Dermis blood vessel endothelial cell (primary cell): ENCODE measurements at places on chromosomes 3 and 15. TPM values are rescaled to one million over a fixed set of nuclear protein-coding genes. Genes with fewer than 3 reads are reported as not detected.
A peak's percentile ranks its signal among the peaks of the same experiment; 100 is the strongest.

GRCh38 chr15:74783808-74784175 is 1.9 kb downstream of the CSK start:
- DNase-seq = no peak

DNA sequence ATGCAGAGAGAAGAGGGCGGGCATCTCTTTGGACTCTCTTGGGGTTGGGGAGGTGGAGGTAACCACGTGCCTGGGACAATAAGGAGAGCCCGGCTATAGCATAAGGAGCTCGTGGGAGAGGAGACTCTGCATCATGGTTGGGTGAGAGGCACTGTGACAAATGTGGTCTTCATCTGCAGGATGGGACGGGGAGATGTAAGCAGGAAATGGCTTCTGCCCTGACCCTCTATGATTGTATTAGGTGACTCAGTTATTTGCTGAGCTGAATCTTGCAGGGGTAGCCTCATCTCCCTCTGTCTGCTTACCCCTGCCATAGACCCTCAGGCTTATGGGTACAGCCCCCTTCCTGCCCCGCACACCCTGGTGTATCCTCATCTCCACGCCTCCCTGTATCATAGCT is 48.7 kb downstream of the CORO2B start:
- no peak for DNase-seq

DNA sequence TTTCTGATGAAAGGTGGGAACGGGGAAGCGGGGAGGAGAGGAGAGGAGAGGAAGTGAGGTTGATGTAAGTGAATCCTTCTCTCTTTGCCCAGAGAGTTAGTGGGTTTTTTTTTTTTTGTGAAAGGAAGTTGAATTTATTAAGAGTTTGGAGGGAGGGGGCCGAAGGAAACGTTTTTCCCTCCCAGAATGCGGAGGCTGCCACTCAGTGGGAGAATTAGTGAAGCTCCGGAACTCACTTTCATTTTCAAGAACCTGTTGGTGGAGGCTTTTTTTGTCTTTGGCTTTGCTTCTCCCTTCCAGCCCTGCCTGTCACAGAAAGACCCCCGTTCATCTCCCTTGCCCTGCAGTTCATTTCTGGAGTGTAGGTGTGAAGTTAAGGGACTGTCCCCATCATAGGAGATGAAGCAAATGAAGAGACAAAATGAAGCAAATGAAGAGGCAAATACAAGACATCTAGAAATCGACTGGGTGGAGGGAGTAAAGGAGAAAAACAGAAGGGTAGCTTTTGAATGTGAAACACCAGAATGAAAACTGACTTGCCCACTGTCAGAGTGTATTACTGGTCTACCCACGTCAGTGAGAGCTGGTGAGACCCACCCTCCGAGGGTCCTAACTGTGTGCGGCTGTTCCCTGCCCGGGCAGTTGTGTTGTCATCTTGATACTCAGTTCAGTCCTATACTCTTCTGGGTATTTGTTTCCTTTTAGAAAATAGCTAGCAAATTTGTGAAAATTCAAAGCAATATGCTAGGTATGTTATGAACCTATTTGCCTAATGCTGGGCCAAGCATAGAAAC is 91.5 kb downstream of the ITPR1 start:
- peak; percentile 50 for DNase-seq

PIK3CB gene
- total RNA-seq = 16.7 and 33.4 TPM in 2 replicates

- no peak for DNase-seq
These were observed 11.4 kb upstream of the MGA start for GRCh38 chr15:41648770-41649169.

GRCh38 chr3:153762411-153763235 is 358.6 kb upstream of the ARHGEF26 start:
- DNase-seq = no peak
